H9 (cell line): ENCODE measurements at places on chromosomes 3 and 15. TPM values are rescaled to one million over a fixed set of nuclear protein-coding genes. Genes with fewer than 3 reads are reported as not detected.
A peak's percentile ranks its signal among the peaks of the same experiment; 100 is the strongest.

RGMA gene
- 39.8 and 41.4 TPM in 2 replicates for total RNA-seq

DNA sequence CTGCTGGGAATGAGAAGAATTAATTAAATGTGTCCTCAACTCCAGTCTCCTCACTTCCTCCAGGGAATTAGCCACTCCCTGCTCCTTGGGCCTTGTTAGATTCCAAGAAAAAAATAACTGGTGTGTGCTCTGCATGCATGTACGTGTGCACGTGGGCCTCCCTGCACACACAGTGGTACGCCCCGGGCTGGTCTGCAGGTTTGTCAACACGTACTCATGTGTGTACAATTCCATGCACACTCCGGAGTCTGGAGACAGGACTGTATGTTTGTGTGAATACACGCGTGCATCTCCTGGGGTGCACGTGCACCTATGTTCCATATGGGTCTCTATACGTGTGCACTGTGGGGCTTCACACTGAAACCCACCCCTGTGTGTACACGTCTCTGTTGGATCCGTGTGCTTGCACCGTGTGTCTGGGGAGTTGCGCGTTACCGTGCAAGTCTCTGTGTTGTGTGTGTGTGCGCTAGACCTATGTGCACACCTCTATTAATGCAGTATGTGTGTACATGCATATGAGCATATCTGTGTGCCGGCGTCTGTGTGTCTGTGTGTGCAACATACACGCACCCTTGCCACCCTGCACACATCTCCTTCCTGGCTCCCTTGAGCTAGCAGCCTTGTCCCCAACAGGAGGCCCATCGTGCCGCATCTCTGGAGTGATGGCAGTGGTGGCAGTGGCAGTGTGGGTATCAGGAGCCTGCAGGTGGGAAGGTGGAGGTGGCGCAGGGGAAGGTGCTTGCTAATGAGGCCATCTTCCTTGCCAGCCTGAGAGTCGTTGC is 210.1 kb downstream of the TBC1D2B start:
- peak; percentile 19 for DNase-seq

DNA sequence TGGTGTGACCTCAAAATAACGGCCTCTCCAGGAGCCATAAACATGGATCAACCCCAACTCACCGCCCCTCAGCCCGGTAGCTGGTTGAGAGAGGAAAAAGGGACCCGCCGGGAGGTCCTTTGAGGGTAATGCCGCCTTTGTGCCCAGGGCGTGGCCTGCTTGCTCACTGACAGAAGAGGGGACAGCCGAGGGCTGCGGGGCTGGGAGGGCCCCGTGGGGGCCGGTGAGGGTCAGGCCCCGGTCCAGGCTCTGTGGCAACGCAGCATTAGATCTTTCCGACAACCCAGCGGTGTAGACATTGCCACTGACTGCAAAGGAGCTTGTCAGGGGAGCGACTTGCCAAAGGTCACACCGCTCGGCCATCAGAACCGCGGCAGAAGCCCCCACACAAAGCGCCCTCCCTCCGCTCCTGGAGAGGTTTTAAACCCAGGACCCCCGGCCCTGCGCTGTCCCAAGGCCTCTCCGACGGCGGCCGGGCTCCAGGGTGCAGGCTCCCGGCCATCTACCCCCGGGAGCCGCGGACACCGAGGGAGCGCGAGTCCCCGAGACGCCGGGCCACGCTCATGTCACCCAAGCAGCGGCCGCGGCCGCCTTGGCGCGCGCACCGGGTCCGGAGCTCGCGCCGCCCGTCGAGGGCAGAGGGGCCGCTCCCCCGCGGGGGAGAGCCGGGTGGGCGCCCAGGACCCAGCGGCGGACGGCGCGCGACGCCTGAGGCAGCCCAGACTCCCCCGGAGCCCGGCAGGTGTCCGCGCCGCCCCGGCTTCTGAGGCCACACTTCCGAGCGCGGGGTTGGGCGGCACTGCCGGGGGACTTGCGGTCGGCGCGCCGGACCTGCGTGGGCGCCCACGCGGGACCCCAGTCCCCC is 975 bp downstream of the PCSK6 start:
- no peak for DNase-seq

GRCh38 chr3:53217175-53217574 is 38.6 kb downstream of the TKT start:
- DNase-seq, result no peak

DNA sequence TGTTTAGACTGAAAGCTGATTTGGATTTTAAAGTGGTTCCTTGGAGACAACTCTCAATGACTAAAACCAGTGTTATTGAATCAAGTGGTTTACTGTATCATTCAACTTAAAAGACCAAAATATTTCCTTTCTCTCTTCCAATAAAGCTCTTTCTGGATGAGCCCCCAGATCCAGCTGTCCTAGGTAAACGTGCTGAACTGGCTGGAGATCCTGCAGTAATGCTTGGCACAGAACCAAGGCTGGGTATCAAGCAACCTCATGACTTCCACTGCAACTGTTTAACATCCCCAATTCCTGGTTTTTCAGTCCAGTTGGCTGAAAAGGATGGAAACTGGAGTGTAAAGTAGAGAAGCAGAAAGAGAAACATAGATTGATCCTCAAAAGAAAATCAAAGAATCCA is 28.9 kb downstream of the SEC22C start:
- no peak for DNase-seq

DNA sequence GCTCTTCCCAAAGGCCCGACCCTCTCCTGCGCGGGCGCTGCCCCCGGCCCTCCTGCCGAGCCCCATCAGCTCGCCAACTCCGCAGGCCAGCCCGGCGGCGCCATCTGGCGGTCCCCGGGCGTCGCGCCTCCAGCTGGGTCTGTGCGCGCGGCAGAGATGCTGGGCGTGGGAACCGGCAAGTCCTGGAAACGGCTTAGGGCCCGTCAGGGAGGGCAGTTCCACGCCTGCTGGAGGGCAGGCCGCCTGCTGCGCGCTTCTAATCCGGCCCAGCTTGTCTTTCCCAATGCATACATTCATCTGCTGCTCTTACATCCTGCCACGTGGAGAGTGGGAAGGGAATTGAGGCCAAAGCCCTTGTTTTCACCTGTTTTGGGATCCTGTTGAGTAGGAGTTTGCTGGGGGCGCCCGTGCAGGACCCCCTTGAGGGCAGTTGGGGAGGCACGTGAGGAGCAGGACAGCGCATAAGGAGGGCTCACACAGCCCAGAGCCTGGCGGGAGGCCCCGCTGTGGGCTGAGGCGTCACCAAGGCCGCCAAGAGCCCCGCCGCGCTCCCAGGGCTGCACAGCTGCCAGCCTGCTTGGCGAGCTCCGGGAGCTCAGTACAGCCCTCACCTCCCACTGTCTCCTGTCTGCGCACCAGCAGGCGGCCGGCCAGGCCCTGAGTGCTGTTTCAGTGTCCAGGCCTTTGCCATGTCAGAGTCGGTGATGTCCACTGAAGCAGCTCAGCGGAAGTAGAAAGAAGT is 165.6 kb downstream of the NSMCE3 start:
- peak; percentile 91 for DNase-seq

FOXL2NB gene
- 0.31 and 0.55 TPM in 2 replicates for total RNA-seq

GRCh38 chr3:59392116-59392515 is 342.3 kb upstream of the CFAP20DC start:
- no peak for DNase-seq

DNA sequence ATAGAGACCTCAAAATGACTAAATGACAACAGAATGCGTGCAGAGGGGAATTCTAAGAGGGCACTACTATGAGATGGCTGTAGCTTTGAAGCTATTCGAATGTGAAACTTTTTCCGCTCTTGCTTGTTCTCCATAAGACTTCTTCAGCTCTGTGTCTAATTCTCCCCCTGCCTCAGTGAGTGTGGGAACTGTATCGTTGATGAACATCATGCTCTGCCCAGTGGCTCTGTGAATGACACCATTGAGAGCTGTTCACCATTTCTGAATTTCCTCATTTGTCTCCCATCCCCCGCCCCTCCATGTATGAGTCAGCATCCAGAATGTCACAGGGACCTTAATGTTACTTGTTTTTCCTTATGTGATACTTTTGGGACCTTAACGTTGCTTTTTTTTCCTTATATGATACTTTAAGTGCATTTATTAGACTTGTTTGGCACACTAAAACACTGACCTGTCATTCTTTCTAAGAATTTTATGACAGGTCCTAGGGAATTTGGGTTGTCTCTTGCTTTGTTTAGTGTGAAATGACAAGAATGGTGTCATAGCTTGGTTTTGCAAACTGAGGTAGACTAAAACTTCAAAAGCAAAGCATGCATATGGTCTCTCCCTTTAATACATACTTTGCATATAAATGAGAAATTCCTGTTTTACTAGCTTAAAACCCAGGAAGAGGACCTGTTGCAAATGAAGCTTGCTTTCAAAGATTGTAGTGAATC is 99.6 kb downstream of the FNDC3B start:
- no peak for DNase-seq

ZNF280D gene
- 5.7 and 6.1 TPM in 2 replicates for total RNA-seq

CP gene
- 0.66 and 1.1 TPM in 2 replicates for total RNA-seq

GRCh38 chr15:65767895-65768294 is 24.2 kb downstream of the DENND4A start:
- no peak for DNase-seq

STAB1 gene
- total RNA-seq, result 0.90 and 1.5 TPM in 2 replicates

BLM gene
- total RNA-seq, result 41.3 and 43.4 TPM in 2 replicates

GRCh38 chr3:107710851-107711250 is 188.1 kb downstream of the BBX start:
- DNase-seq, result peak; percentile 38

RARRES1 gene
- total RNA-seq, result 0.72 and 0.81 TPM in 2 replicates

SEMA6D gene
- 15.8 TPM in 2 replicates for total RNA-seq

HIGD2B gene
- total RNA-seq, result not detected in 2 replicates

DNA sequence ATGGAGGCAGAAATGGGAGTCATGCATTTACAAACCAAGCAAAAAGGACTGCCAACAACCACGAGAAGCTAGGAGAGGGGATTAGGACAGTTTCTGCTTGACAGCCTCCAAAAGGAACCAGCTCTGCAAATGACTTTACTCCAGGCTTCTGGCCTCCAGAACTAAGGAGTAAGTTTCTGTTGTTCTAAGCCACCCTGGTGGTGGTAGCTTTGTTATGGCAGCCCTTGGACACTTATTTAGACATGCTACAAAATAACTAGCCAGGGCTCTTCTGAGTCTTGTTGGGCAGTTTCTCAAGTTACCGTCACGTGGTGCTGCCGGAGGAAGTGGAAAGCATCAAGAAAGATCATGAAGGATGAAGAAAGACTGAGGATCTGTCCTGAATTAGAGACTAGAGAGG is 386.5 kb downstream of the LRTM1 start:
- no peak for DNase-seq

- no peak for DNase-seq
Observed at GRCh38 chr3:194686414-194686815, 732 bp downstream of the FAM43A start.

- no peak for DNase-seq
Observed at GRCh38 chr3:154864947-154865346, 215.2 kb upstream of the MME start.

DNA sequence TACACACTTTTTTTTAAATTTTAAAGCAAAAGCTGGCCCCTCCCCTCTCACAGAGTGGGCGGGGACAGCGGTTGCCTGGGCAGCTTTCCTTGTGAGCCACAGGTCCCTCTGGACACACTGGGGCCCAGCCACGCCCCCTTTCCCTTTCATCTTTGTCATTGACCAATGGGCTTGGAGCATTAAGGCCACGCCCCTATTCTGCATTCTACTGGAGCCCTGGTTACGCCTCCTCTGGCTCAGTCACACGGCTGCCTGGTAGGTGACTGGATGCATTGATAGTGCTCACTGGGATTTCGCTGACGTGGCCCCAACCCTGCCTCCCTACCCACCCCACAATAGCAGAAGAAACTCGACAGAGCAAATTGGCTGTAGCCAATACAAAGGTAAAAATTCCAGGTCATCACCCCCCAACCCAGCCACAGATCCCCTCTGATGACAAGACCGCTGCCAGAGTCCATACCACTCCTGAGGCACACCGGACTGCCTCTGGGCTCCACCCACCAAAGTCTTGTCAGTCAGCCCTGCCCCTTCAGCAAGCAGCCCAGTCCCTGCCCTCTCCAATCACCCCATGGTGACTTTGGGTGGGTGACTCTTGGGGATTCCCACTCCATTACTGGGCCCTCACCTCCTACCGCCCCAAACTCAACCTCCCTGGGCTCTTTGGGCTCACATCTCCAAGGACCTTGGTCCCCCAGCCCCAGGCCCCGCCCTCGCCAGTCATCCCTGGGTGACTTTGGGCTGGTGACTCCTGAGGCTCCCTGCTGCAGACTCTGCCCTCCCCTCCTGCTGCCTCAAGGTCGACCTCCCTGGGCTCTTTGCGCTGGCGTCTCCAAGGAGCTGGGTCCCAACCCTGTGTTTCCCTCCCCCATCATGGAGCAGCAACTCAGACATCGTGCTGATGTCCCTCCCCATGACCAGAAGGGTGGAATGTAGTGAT is 112.2 kb upstream of the FAN1 start:
- peak; percentile 68 for DNase-seq

GOLGA8T gene
- total RNA-seq, result 0.53 TPM in 1 of 2 replicates, not detected in the other

OR5H15 gene
- total RNA-seq, result not detected in 2 replicates

CACNA1D gene
- total RNA-seq, result 1.9 and 3.5 TPM in 2 replicates

NTRK3 gene
- total RNA-seq, result 2.4 and 2.5 TPM in 2 replicates

CEMIP gene
- total RNA-seq, result 0.09 and 0.26 TPM in 2 replicates

ESYT3 gene
- 5.9 and 6.3 TPM in 2 replicates for total RNA-seq

RBM5 gene
- total RNA-seq, result 110 and 123 TPM in 2 replicates

DNA sequence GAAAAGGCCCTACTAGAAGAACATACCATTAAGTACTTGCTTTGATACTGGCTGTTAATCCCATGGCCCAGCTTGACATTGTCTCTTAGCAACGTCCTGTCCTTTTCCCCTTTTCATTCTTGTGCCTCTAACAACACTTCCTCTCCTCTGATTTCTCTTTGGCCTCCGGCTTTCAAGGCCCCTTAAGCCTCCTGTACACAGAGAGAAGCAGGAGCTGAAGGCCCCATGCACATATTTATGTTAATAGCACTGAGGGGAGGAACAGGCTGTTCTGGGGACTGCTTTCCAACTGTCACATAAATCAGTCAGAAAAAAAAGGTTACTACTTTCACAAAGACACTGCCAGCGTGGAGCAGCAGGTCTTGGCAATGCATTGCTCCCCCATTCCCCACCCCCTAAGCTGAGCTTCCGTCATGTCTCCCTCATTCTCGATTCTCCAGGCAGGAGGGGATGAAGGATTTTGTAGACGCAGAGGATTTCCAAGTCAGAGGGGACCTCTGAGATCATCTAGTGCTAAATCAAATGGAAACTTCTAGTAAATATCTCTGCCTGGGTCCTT is 257.4 kb upstream of the ADAMTS9 start:
- DNase-seq, result peak; percentile 60

DNA sequence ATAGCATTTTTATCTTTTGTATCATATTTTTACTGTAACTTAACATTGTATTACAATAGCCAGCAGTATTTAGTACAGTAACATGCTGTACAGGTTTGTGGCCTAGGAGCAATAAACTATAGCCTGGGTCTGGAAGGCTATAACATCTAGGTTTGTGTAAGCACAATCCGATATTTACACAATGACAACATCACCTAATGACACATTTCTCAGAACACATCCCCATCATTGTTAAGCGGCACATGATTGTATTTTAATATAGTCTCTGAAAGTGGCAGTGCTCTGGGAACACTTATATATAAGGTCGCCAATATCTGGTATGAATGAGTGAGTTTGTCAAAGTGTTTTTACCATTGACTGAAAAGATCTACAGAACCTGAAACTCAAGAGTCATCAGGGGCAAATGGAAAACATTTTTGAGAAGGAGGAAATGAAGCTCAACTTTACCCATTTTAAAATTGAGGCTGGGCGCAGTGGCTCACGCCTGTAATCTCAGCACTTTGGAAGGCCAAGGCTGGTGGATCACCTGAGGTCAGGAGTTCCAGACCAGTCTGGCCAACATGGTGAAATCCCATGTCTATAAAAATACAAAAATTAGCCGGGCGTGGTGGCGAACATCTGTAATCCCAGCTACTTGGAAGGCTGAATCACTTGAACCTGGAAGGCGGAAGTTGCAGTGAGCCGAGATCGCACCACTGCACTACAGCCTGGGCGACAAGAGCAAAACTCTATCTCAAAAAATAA is 38.8 kb upstream of the TNFSF10 start:
- no peak for DNase-seq

GPR62 gene
- total RNA-seq, result 0.13 and 0.33 TPM in 2 replicates

AZI2 gene
- 36.7 and 49.0 TPM in 2 replicates for total RNA-seq
